Activated CD8-positive, alpha-beta memory T cell treated with anti-CD3 and anti-CD28 coated beads, Interleukin-2, amount 50 U/mL, for 4 hours (primary cell): ENCODE measurements at places on chromosomes 1 and 21.
A peak's percentile ranks its signal among the peaks of the same experiment; 100 is the strongest.

DNA sequence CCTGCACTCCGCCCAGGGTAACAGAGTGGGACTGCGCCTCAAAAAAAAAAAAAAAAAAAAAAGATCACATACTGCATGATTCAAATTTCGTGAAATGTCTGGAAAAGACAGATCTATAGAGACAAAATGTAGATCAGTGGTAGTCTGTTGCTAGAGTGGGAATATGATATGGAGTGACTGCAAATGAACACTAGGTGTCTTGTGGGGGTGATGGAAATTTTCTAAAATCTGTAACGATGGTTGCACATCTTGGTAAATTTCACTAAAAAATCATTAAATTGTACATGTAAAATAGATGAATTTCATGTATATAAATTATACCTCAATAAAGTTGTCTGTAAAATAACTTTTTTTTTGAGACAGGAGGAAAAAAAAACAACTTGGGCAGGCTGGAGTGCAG lies 5.5 kb downstream of the AIDA start:
- DNase-seq, result no peak

DNA sequence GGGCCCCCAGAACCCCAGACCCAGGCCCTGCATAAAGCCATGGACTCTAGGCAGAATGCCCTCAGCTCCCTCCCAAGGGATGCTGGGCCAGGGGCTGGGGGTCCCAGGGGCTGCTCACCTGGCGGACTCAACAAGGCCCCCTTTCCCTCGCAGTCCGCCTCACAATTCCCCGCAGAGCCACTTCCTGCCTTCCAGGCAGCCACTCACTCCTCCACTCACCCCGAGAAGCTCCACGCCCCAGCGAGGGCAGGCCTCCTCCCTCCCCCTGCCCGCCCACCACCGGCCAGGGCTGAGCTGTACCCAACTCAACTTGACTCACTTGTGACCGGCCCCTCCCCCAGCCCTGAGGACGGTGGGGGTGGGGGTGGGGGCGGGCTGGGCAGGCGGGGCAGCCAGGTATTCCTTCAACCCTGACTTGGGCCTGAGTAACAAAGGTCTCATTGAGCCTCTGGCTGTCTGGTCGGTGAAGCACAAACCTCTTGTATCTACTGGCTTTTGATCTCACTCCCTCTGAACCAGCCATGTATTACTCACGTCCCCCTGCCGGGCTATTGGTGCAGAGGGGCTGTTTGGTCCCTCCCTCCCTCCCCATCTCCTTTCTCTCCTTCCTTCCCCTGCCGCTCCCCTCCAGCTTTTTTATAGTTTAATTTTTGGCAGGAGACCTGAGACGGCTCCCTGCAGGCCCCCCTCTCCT lies 5.9 kb downstream of the BLACAT1 start:
- peak; percentile 33 for DNase-seq

DNA sequence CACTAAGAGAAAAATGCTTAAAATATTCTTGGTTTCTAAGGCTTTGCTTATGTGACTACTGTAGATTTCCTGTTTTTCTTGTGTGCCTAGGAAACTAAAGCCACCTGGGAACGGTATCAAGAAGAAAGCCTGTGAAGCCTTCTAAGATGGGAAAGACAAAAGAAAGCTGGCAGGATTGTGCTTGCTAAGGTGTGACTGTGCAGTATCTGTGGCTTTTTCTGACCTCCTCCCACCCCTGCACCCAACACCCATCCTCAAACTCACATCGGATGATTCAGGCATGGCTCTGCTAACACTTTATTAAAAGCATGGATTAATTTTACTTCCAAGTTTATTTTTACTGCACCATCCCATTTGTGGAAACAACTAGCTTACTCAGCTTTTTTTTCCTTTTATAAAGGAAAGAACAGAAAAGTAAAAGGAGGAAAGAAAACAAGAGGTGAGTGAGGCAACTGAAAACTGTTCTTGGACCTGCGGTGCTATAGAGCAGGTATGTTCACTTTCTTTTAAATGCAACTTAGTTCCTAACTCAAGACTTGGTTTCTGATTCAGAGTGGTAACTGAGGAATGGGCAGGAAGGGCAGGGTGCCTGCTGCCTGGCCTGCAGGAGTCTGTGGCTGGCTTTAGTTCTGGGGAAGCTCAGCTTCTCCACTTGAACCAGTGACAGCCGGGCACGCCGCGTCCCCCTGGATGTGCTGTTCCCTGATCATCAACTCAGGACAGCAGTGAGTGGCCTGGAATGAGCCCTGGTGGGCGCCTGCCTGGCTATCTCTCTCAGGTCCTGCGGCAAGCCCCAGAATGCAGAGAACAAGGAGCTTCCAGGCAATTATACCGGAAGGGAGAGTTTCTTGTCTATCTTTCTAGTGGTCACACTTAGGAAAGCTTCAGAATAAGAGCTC lies at the start of gene GBP6:
TSS of gene GBP6 (plus strand) at position 422 of the 899 bp plus-strand sequence. CDS start 4,493 bp downstream, outside the sequence.
- DNase-seq, result no peak

- no peak for DNase-seq
These were observed 2.0 kb downstream of the EDARADD start for GRCh38 chr1:236395947-236396664.

DNA sequence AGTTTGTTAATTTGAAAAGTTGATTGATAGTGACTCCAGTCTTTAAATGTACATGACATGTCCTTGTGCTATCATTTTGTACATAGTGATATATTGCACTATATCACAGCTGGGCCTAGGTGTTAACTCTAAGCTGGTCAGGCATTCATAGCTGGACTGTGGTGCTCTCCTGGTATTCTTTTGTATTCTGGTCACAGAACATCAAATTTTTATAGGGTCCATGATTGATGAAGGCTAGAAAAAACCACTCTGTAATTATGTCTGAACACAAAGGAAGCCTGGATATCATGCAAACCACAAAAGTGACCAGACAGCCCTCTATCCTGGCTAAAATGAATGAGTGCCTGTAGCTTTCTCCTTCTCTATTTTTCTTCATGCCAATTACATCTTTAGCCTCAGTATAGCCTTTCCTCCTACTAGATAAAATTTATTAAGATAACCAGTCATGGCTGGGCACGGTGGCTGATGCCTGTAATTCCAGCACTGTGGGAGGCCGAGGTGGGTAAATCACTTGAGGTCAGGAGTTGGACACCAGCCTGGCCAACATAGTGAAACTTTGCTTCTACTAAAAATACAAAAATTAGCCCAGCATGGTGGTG lies 134.9 kb upstream of the B3GALT2 start:
- no peak for DNase-seq

DNA sequence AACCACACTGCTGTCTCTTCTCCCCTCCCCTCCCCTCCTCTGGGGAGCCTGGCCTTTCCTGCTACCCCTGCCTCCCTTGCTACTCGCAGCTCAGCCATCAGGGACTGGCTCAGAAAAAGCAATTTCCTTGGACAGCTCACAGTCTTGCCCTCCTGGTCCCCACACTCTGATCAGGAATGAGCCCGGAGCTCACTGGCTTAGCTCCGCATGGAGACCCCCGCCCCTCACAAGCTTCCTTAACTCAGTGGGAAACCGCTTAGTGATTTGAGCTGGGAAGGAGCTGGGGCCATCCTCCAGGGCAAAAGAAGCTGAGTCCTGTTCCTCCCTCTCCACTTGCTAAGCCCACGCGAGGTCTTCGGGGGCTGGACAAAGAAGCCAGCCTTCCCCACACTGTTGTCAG lies 70.3 kb upstream of the ACTL8 start:
- DNase-seq, result no peak

DNA sequence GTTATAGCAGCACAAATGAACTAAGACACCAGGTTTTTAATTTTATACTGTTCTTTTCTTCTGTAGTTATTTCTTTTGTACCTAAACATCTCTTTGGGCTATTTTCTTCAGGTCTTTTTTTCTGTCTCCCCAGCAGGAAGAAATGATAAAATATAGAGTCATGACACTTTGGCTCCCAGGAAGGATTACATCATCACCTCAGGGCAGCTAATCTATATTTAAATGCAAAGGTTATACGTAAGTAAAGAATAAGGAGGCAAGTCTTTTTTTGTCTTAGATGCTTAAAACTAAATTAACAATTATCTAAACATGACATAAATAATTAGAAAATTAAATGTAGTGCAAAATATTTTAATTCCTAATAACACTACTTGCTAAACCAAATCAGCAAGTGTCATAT lies 57.0 kb downstream of the WARS2 start:
- DNase-seq, result no peak

- DNase-seq, result no peak
These were observed 4.7 kb downstream of the GART start for GRCh38 chr21:33537212-33537611.

DNA sequence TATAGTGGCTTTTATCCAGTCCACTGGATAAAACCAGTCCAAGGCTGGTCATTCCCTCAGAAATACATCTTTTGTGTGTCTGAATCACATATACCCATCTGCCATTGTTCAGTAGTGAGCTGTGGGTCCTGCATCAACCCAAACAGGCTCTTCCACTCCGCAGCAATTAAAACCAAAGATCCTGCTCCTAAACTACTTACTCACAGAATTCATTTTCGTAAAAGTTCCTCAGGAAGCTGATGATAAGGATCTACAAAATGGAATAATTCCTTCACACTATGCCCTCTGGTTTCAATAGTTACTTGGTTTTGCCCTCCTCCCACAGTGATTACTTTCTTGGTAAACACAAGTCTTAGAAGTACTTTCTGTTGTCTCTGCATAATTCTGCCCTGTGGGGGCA lies 5.1 kb upstream of the MFSD2A start:
- no peak for DNase-seq
